ENCODE measurements at places on chromosomes 3 and 15. TPM values are rescaled to one million over a fixed set of nuclear protein-coding genes. Genes with fewer than 3 reads are reported as not detected.

DNA sequence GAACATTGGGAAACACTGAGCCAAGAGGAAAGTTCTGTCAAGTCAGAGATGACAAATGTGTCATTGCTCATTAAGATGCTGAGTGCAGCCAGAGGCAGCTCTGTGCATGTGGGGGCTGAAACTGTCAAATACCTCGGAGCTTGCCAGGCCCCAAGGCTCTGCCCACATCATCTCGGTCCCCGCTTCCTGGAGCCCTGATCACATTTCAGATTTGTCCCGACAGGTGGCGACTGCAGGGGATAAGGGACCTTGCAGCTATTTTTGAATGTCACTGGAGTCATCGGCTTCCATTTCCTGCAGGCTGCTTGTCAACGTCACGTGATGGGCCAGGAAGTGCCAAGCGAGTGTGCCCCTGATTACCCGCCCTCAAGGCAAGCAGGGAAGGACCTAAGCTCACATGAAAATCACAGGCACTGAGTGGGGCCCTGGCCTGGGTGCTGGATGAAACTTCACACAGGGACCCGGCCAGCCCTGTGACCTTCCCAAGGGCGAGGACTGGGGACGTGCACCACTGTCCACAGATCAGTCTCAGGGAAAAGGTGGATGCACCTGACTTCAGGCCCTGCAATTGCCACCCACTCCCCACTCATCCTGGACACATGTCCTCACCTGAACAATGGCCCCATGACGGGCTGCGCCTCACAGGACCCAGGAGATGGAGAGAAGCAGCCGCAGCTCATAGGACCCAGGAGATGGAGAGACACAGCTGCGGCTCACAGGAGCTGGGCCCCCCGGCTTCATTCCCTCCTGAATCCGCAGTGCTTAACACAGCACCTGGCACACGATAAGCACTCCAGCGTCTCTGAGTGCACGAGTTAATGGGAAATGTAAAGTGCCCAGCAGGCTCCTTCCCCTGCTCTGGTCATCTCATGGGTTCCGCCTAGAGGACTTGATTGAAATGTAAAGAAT, 73.4 kb downstream of the NUP210 start:
- DNase-seq, result no peak

DNA sequence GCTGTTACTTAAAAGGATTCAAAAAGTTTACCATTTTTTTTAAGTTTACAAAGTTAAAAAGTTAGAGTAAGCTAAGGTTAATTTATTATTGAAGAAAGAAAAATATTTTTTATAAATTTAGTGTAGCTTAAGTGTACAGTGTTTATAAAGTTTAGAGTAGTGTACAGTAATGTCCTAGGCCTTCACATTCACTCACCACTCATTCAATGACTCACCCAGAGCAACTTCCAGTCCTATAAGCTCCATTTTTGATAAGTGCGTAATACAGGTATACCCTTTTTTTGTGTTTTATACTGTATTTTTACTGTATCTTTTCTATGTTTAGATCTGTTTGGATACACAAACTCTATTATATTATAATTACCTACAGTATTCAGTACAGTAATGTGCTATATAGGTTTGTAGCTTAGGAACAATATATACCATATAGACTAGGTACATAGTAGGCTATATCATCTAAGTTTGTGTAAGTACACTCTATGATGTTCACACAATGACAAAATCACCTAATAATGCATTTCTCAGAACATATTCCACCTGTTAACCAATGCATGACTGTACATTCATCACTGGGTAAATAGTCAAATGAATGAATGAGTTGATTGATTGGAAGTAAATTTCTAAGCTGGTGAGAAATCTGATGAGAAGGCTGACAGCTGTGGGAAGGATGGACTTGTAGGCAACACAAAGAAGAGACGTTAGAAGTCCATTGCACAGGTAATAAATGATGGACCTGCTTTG, 95.2 kb upstream of the CDIN1 start:
- peak; percentile 56 for DNase-seq

- no peak for DNase-seq
Measured at GRCh38 chr3:82030916-82031315, 269.5 kb upstream of the GBE1 start.

DNA sequence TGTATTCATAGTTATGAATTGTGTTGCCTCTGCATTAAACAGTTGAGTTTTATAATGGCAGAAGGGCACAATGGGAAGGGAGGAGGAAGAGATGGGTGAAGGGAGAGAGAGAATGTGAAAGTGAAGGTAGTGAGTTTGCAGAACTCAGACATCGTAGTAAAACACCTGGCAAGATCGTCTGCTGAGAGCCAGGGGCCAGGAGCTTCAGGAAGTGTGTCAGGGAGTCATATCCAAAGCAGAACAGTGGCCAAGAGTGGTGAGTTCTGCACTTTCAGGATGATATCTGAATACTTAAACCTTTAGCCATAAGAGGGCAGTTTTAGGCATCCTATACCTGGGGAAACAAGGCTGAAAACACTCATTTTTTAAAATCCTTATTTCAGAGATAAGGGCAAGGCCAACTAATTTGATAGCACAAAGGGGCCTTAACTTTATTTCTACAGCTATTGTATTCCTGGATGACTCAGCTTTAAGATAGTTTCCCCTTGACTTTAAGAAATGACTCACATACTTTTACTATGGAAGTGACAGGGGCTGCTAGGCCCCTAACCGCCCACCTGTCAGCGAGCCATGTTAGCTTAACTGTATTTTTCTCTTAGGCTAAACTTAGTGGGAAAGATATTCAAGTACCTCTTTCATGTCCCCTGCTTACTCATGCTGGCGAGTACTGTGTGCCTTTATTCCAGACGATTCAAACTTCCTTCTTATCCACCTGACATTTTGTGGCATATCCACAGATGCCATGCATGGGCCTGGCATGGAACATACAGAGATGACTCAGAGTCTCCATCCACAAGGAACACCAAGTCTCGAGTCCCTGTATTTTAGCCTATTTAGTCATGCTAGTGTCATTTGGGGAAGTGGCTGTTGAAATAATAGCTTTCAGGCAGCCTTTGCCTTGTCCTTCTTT, 53.9 kb downstream of the RLBP1 start:
- peak; percentile 91 for DNase-seq

- DNase-seq, result no peak
Measured at GRCh38 chr3:171986757-171987518, 52.4 kb upstream of the FNDC3B start.

DNA sequence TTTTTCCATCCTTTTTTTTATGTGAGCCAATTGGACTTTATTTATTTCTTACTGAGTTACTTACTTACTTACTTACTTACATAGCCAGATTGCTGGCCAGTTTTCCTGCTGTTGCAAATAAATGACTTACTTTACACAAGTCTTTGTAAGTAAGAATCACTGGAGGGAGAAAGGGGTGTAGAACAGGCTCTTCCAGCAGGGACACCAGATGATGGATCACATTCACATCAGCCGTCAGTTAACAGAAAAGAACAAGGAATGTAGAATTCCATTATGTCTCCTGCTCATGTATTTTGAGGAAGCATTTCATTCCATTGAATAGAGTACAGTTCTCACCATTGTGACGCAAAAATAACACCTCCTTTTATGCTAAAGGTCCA, 188.6 kb downstream of the FNDC3B start:
- DNase-seq, result no peak

DNA sequence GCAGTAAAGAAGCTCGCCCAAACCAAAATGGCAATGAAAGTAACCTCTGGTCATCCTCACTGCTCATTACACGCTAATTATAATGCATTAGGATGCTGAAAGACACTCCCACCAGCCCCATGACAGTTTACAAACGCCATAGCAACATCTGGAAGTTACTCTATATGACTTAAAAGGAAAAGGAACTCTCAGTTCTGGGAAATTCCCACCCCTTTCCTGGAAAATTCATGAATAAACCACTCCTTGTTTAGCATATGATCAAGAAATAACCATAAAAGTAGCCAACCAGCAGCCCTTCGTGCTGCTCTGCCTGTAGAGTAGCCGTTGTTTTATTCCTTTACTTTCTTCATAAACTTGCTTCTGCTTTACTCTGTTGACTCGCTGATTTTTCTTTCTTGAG, 164.6 kb downstream of the SMAD6 start:
- no peak for DNase-seq

GRCh38 chr3:47617086-47618010, 38.7 kb upstream of the CSPG5 start:
- DNase-seq, result peak; percentile 8

DNA sequence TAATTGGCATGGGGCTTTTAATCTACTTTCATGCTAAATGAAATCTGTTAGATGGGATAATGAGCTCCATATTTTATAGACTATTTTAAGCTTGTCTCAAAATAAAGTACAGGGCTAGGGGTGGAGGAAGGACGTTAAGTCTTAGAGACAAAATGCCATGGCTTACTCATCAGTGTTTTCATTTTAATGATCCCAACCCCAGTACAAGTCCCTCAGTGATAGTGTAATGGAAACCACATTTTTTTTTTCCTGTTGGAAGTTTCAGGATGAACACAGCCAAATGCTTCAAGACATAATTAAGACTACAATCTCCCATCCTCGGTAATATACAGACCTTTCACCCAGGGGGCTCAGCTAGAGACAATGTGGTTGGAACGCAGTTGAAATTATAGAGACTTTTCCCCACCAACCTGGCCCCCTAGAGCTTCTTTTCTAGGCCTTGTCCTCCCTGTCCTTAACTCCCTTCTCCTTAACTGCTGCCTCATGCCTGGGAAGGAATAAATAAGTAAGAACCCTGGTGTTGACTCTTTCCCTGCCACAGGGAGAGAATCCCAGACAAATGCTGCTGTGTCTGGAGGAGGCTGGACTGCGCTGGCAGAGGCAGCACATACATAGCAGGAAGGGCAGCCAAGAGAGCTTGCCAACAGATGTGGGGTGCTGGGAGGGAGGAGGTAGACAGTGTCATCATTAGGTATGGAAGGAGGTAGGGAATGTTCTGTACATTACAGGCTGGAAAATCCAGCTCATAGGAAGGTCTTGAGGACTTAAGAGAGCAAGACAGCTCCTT, 115.4 kb upstream of the ROPN1 start:
- peak; percentile 50 for DNase-seq

DNA sequence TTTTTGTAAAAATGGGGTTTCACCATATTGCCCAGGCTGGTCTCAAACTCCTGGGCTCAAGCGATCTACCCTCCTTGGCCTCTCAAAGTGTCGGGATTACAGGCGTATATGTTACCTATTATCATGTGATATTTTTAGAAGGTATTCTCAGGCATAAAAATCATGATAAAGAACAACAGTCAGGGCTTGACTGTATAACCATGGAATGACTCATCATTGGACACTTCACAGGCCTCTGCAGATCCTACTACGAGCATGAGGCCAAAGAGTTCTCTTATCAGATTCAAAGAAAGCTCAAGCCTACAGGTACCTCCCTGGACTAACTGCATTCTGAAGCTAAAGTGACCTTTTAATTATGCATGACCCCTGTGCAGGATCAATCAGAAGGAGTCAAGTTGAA, 91.7 kb upstream of the PRICKLE2 start:
- peak; percentile 60 for DNase-seq

- DNase-seq, result no peak
Measured at GRCh38 chr3:16173283-16174025, 1.0 kb upstream of the GALNT15 start.

The TEX55 gene
- total RNA-seq, result not detected

The CCNB2 gene
- 7.9 TPM for total RNA-seq

The MASP1 gene
- 0.62 TPM for total RNA-seq
